Activated CD4-positive, alpha-beta T cell treated with anti-CD3 and anti-CD28 coated beads, Interleukin-2, amount 10 ng/mL, durations not matched to agents 24 days and 14 days (primary cell): ENCODE measurements at places on chromosomes 3 and 15.

DNA sequence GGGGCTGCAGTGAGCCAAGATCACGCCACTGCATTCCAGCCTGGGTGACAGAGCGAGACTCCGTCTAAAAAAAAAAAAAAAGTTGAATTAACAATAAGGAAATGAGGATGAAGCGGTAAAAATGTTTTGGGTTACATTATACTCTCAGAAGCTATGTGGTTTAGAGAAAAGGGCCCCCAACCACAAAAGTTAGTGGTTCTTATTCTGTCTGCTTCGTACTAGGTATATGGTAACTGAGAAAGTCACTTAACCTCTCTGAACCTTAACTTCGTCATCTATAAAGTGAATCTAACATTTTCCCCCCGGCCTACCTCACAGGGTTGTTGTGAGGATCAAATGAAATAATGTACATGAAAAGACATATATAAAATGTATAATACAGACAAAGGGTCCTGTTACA, 38.4 kb upstream of the EHHADH start:
- H3K4me1 ChIP-seq, result no peaks in the 10 kb centered on the region
- DNase-seq, result no peak
- no peak overlapping the region for H3K4me3 ChIP-seq
- no peaks in the 10 kb centered on the region for H3K27me3 ChIP-seq

GRCh38 chr15:85741662-85742061, 53.1 kb downstream of the KLHL25 start:
- DNase-seq, result no peak
- H3K27ac ChIP-seq, result peak overlapping the region; percentile 20
- H3K36me3 ChIP-seq, result peaks cover 54% of the 10 kb centered on the region
- H3K4me3 ChIP-seq, result no peak overlapping the region
- H3K4me1 ChIP-seq, result peaks cover 2% of the 10 kb centered on the region

GRCh38 chr15:74628949-74629348, 13.3 kb downstream of the CLK3 start:
- H3K4me1 ChIP-seq, result peaks cover 10% of the 10 kb centered on the region
- H3K4me3 ChIP-seq, result no peak overlapping the region
- H3K36me3 ChIP-seq, result peaks cover 69% of the 10 kb centered on the region

DNA sequence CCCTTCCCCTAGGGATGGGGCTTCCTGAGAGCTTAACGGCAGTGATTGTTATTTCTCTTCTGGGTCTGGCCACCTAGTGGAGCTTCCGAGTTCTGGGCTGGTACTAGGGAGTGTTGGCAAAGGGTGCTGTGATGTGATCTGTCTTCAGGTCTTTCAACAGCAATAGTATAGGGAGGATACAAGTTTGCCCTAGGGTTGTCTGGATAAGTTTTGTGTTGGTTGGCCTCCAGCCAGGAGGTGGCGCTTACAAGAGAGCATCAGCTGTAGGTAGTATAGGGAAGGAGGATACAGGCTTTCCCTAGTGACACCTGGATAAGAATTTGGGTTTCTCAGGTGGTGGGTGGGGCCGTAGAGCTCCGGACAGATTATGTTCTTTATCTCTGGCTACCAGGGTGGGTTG, 19.2 kb upstream of the CPOX start:
- no peak overlapping the region for H3K4me3 ChIP-seq
- H3K27ac ChIP-seq, result no peak overlapping the region
- H3K4me1 ChIP-seq, result no peaks in the 10 kb centered on the region
- peaks cover 21% of the 10 kb centered on the region for H3K27me3 ChIP-seq
- H3K36me3 ChIP-seq, result no peaks in the 10 kb centered on the region

GRCh38 chr3:94360987-94361386, 298.1 kb downstream of the NSUN3 start:
- no peak for DNase-seq
- no peaks in the 10 kb centered on the region for H3K36me3 ChIP-seq
- H3K27me3 ChIP-seq, result no peaks in the 10 kb centered on the region
